ENCODE measurements at places on chromosomes 2 and 18.

- DNase-seq = no peak
These were observed 128.9 kb upstream of the HS6ST1 start for GRCh38 chr2:128447538-128447995.

- no peak for DNase-seq
These were observed 3.2 kb upstream of the PDK1 start for GRCh38 chr2:172552547-172553291.

DNA sequence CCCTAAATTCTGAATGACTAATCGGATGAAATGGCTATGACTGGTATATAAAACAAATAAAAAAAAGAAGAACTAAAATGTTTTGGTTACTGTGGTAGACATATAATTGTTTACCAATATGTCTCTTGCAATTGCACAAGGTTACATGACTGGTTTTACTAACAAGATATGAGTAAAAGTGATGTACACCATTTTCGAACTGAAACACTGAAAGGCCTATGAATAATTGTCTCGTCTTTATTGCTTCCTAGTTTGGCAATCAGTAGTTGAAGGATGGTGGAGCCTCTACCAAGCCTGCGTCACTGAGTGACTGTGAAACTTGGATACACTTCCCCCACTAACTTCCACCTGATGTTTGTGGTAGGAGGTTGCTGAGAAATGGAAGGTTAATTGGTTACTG, 16.5 kb downstream of the CDH19 start:
- DNase-seq = no peak

GRCh38 chr2:38522754-38523349, 79.9 kb downstream of the HNRNPLL start:
- no peak for DNase-seq

DNA sequence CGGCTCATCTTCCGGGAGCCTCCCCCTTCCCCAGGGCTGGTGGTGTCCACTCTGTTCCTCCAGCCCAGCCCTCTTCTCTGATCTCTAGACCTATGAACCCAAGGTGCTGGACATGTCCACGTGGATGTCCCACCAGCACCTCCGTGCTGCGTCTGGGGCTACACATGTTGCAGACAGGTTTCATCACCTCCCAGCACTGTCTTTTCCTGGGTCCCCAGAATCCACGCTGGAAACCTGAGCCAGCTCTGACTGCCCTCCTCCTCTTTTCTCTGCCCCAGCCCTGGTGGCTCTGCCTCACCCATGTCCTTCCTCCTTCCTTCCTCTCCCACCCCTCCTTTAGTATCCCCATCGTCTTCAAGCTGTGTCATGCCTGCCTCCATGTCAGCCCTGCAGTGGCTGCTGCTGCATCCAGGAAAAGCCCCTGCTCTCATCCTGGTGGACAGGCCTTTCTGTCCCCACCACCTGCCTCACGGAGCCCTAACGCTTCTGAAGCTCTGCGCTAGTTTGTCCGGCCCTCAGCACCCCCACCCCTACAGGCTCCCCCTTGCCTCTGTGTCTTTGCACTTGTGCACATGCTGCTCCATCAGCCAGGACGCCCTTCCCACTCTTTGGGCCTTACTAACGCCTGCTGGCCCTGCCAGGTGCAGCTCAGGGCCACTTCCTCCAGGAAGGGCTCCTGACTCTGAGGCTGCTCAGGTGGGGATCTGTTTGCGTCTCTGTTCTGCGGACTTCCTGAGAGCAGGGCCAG, 105.9 kb downstream of the DYSF start:
- DNase-seq = no peak

DNA sequence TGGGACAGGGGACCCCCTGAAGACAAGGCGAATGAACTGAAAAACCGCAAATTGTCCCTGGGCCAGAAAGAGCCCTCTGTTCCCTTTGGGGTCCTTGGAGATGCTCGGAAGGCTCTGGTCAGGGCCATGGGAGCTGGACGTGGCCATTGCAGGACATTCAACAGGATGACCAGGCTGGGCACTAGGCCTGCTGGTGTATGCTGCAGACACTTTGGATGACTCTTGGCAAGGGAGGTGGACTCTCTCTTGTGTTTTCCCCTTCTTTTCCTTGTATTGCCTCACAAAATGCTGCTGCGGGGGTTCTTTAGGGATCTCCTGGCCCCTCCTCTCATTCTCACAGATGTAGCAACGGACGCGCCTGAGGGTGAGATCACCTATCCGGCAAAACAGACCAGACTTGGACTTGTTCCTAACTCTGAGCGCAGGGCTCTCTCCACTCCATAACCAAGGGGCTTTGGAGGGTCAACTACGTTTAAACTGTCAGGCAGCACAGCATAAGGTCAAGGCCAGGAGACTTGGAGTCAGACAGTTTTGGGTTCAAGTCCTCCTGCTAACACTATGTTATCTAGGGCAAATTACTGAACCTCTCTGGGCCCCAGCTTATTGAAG, 41.8 kb upstream of the SH3RF3 start:
- DNase-seq = no peak

DNA sequence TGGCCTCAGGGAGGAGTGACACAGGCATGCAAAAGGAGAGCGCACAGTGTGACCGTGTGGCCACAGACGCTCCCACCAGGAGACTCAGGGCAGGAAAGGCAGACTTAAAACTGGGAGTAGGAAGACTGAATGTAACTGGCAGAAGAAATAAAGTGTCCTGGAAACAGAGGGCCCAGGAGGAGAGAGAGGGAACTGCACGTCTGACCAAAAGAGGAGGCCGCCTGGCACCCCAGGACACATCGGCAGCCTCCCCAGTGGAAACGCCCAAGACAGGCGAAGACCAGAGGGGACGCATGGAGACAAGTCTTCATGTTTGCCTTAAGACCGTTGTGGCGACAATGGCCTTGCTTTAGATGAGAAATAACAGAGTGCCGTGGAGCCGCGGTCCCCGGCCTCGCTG, 163.6 kb upstream of the ALKAL2 start:
- DNase-seq = no peak

GRCh38 chr2:101872480-101872879, 119.3 kb upstream of the IL1R2 start:
- no peak for DNase-seq

DNA sequence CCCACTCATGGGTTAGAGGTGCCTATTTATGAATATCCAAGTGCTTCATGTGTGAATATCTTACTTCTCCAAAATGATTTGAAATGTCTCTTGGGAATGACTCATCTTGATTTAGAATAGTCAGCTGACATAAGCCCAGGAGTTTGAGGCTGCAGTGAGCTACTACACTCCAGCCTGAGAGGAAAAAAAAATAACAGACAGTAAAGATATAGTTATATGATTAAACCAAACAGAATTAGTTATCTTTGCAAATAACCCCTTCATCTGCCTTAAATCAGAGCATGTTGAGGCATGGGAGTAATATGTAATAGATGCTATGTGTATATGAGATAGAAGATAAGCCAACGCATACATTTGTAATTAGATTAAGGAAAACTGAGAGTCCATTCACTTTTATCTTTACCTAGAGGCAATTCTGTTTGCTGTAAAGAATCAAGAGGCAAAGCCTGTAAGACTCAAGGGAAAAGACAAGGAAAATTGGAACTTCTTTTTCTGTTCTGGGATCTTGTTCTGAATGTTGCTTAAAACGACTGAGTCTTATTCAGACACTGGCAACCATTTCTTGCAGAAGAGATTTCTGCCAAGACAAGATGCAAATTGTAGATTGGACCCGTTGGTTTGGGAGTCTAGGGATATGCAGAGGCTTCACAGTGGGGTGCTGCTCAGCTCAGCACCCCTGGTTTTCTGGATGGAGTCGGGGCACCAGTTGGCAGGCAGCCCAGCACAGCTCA, 104.4 kb downstream of the LIPG start:
- no peak for DNase-seq

DNA sequence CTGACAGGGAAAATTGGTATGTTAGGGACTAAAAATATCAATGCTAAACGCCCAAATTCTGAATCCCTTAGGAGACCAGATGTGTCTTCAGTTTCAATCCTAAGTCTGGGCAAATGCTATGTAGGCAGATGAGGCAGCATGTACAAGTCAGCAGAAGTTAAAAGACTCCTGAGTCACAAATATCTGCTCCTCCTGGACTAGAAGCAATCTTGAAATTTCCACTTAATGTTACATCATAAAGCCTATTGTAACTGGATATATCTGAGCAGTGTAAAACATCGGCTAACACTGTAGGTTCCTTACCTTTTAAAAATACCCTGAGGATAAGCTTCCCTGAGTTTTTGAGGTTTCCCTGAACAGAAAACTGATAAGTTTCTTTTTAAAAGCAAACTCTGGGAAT, 1087.6 kb upstream of the PIK3C3 start:
- DNase-seq = no peak

GRCh38 chr2:78245394-78246135, 723.4 kb upstream of the LRRTM4 start:
- DNase-seq = no peak

- no peak for DNase-seq
These were observed 131.3 kb downstream of the CCBE1 start for GRCh38 chr18:59565957-59566356.

DNA sequence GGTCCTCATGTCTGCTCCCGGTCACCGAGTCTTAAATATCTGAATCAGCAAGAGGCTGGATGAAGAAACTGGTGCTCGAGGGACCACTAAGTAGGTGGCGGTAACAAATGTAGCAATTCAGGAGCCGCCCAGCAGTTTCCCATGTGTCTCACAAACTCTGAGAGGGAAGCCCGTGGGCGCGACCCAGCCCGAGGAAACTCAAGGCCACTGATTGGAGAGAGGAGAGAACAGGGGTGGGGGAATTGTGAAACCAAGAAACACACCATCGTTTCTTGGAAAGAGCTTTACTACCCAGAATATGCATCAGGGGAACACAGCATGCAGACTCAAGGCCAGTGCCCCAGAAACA, 10.8 kb downstream of the MLPH start:
- no peak for DNase-seq

- no peak for DNase-seq
These were observed 3.0 kb upstream of the TMEM37 start for GRCh38 chr2:119428488-119429224.

DNA sequence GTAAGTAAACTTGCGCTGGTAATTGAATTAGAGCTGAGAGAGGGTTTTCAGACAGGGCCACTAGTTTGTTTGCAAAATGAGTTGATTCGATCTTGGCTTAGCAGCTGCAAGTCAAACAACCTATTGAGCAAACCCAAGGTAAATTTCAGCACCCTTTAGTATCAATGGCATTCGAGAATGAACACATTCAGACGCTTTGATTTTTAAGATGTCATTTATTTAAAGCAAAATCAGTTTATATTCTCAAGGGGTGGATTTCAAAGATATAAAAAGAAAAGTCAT, 44.2 kb downstream of the TGIF1 start:
- DNase-seq = no peak

DNA sequence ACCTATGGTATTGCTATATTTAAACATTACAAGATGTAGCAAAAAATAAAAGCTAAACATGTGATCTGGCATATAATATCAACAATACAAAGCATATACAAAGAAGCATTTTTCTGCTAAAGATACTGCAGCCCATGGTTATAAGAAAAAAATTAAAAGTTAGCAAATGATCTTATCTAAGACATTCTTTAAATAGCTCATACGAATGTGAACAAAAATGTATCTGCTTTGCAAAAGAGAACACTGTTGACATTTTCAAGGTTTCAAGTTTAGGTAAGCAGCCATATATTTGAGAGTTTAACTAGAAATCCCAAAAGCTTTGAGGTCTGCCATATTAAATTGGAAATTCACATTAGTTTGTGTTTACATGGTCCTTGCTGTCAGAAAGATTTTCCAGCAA, 301.0 kb upstream of the SLC39A10 start:
- no peak for DNase-seq

- no peak for DNase-seq
These were observed 170.6 kb upstream of the SERPINE2 start for GRCh38 chr2:224209555-224210285.

DNA sequence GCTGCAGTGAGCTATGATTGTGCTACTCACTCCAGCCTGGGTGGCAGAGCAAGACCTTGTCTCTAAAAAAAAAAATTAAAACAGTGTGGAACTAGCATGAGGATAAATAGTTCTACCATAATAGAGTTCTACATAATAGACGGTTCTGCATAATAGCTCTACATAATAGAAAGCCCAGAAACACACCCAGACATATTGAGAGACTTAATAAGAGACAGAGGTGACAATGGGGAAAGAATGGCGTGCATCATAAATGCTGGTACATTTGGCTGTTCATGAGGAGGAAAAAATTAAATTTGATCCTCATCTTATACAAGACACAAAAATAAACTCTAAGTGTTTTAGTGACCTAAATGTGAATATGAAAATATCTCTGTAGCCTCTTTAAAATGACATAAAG, 58.5 kb downstream of the PTRHD1 start:
- no peak for DNase-seq

DNA sequence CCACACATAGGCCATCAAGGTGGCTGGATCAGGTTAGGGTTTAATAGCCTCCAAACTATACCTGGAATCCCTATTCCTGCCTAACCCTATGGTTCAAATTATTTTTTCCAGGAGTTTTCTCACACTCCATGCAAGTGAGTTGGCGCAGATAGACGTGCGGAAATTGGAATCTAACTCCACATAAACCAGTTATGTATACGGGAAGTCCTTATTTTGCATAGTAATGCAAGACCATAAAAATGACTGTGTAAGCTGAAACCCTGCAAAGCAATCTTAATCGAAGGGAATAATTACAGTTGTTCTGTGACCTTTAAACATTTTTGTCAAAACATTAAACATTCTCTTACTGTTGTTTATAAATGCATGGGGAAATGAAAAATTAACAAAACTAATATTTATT, 200.1 kb upstream of the SIX2 start:
- DNase-seq = no peak

GRCh38 chr2:46252891-46253659, 44.1 kb upstream of the EPAS1 start:
- DNase-seq = no peak

DNA sequence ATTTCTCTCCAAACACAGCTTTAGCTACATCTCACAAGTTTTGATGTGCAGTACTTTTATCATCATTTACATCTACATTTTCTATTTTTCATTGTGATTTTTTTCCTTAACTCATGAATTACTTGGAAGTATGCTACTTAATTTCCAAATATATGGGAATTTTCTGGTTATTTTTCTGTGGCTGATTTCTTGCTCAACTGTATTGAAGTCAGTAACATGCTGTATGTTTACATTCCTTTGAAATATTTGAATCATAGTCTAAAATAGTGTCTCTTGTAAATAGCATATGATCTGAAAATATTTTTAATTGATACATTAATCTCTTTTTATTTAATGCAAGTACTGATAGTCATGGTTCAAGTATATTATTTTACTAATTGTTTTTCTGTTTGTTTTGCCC, 26.0 kb upstream of the GALNT5 start:
- DNase-seq = no peak

Data from stimulated activated CD8-positive, alpha-beta memory T cell treated with anti-CD3 and anti-CD28 coated beads, Interleukin-15, amount 100 ng/mL, for 24 hours (primary cell).